ENCODE measurements at places on chromosomes 12 and 14.

DNA sequence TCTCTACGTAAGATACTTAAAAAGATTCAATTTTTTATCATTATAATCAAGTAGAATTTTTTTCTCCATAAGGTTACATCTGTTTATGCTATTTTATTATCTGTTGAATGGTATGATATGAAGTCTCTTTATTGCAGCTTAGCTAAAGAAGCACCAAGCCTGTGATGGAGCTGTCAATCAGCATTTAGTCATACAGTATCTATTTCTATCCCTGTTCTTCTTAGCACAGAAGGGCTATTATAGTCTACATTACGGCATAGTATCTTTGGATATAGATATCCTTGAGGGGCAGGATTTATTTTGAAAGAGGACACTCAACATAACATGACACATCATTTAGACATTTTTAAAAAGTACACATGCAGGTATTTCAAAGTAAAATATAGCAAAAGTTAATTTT is 277.1 kb downstream of the FOXG1 start:
- no peak for DNase-seq

- peak; percentile 50 for DNase-seq
These were observed 335.2 kb downstream of the DPF3 start for GRCh38 chr14:72558721-72559120.

GRCh38 chr12:92973614-92974013 is 44.5 kb upstream of the EEA1 start:
- peak; percentile 88 for DNase-seq

- no peak for DNase-seq
These were observed 164.9 kb downstream of the ANO4 start for GRCh38 chr12:100959481-100959880.

- DNase-seq: no peak
These were observed 80.5 kb upstream of the RPH3A start for GRCh38 chr12:112711026-112711425.

DNA sequence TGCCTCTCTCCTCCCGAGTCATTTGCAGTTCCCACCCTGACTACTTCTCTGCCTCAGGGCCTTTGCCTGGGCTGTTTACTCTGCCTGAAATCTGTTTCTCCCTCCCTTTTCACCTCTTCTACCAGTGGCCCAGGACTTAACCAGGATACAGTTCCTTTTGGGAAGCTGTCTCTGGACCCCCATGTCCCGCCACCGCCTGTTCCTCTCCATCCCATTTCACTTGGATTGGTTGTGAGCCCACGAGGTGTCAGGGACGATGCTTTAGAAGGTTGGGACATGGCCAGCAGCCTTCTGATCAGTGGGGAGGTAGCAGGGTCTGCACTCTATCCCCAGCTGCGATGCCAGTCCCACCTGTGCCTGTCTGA is 51.8 kb downstream of the FAM222A start:
- no peak for DNase-seq

- DNase-seq: no peak
These were observed 60.1 kb upstream of the EIF5 start for GRCh38 chr14:103273745-103274615.

GRCh38 chr12:84038242-84038641 is 874.4 kb downstream of the SLC6A15 start:
- no peak for DNase-seq

- DNase-seq: no peak
These were observed 143.8 kb downstream of the ADGRD1 start for GRCh38 chr12:131097202-131098177.

GRCh38 chr12:82555699-82556098 is 131.0 kb upstream of the TMTC2 start:
- no peak for DNase-seq

DNA sequence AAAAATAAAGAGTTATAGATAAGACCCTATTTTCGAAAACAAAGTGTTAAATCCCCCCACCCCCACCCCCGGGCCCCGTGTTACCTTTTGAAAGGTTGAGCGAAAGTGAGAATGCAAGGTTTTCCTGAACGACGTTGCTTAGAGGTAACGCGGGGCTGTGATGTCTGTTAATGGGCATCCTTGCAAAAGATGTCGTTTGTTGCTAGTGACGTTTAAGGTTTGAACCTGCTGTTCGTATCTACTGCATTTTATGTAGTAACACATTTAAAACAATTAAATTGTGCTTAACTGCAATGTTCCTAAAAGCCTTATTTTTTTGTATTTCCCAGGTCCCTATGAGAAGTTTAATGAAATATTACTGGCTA is 1.2 kb downstream of the CPSF6 start:
- peak; percentile 19 for DNase-seq

DNA sequence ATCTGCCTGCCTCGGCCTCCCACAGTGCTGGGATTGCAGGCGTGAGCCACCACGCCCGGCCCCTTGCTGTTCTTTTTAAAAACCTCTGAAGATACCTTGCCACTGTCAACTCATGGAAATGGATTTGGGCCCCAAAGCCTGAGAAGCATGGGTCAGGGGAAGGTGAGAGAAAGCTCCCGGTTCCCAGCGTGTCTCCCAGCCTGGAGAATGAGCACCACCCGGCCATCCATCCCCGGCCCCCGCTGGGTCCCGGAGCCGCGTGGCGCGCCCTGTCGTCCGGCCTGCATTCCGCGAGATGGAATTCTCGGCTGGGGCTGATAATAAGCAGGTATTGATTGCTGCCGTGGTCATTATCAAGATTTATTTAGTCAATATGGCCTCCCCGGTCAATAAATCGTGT is 126.5 kb upstream of the MYL2 start:
- DNase-seq: no peak

DNA sequence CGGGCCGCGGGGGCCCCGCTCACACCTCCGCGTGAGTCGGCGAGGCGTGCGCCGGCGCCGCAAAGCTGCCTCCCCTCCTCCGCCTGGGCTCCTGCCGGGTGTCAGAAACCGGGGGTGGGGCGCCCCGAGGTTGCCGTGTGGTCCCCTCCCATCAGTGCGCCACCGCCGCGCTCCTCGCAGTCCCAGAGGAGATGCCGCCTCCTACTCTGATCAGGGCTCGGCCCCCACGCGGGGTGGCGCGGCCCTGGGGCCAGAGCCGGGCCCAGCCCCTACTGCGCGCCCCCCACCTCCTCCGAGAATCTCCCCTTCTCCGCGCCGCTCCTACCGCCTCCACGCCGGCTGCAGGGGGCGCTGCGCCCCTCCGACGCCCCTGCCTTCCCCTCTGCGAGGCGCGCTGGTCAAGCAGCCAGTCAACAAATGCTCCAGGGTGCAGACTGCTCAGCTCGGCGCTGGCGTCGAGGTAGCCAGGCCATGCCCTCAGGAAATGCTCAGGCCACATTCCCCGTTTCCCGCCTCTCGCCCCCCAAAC is 467 bp upstream of the JAG2 start:
- DNase-seq: no peak

- peak; percentile 20 for DNase-seq
These were observed 215.9 kb downstream of the CHST11 start for GRCh38 chr12:104672501-104673265.

DNA sequence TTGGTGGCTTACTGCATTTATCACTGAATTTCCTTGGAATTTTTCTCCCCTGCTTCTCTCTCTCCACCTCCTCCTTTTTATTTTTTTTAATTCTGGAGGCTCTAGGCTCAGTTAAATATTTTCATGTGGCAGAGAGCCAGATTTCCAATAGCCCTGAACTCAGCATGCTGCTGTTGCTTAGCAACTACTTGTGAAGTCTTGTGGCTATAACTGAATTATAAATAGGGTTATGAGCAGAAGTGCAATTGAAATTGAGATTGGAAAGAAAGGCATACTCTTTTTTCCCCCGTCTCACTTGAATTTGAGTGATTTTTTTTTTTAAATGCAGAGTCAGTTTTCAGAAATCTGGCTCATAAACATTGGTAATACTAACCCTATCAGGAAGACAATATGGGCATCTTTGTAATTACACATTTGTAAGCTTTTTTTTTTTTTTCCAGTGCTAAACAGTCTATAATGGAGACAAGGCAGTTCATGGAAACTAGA is 38.3 kb downstream of the ATF7IP start:
- peak; percentile 16 for DNase-seq

DNA sequence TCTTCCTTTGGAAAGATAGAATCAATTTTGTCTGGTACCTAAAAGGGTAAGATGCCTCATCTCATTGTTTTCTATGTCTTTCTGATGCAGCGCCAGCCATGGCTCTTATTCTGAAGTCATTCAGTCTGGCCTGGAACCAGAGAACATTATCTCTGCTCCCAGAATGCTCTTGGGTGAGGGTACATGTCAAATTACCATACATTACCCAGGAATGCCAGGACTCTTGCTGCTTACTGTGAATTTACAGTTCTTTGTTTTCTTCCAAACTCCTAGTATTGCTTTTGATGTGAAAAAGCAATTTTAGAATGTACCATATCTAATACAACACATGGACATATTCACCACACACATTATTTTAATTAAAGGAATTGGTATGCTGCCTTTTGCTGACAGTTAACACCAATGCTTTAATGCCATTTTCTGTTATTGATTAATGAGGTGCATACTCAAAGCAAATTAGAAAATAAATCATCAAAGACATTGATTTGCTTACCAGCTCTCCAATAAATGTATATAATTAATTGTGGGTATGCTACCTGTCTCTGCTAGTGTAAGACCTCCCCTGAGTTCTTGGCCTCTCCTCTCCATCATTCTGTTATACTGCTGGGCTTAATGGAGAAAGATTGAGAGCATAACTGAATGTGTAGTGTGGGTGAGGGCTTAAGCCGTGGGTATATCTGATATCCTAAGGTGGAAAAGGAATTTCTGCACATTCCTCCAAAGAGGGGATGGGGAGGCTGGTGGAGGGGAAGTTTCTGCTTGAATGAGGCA is 337.7 kb downstream of the C12orf75 start:
- DNase-seq: no peak

DNA sequence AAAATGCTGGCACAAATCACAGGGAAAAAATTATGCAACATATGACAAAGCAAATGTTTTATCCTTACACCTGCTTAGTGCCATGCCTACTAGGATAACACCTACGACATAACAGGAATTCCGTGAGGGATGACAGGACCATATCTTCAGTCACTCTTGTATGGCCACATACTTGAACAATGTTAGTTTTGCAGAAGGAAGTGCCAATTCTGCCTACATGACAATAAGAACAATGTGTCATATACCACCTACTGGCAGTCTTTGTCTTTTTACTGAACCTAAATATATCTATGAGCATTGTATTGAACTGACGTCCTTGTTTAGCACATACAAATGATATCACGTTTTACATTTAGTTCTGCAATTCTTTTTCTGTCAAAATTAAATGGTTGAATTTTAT is 234.0 kb downstream of the ADAMTS20 start:
- DNase-seq: no peak

GRCh38 chr14:59633486-59633885 is 56.9 kb upstream of the CCDC175 start:
- no peak for DNase-seq

- no peak for DNase-seq
These were observed 56.0 kb downstream of the FOS start for GRCh38 chr14:75334549-75335051.

- DNase-seq: no peak
These were observed 102.7 kb downstream of the PAPLN start for GRCh38 chr14:73339846-73340595.

- no peak for DNase-seq
These were observed 9.8 kb downstream of the GALNT6 start for GRCh38 chr12:51381226-51382079.

GRCh38 chr12:123910761-123911193 is 61.9 kb downstream of the CCDC92 start:
- DNase-seq: no peak

- DNase-seq: no peak
These were observed 49.9 kb upstream of the FOXN3 start for GRCh38 chr14:89466944-89467343.

DNA sequence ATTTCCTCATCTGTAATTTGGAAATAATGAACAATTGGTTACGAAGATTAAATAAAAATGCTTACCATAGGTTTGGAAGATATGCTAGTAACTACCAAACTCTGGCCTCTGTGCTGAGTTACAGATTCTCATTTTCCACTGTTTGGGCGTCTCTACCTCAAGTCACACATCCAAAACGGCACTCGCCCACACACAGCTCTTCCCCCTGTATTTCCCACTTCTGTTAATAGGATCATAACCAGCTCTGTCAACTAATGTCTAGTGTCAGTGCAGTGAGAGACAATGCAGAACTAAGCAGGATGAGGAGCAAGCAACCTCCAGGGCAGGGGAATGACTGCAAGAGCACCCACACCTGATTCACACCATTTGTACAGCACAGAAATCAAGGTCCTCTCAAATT is 10.9 kb upstream of the SYCP3 start:
- DNase-seq: no peak

DNA sequence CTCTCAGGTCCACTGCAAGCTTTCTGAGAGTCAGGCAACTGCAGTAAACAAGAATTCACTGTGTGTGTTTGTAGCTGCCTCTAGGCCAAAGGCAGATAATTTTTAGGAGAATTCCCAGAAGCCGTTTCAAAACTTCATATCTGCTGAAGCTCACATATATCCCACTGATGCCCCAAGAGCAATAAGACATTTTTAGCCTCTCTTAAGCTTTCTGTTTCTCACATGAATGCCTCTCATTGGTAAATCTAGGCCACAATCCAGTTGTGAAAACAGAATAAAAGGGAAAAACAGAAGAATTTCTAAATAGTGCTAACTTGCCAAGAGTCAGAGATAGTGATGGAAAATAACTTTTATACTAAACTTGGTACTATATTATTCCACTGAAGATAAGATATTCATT is 48.5 kb upstream of the LIN7A start:
- no peak for DNase-seq

DNA sequence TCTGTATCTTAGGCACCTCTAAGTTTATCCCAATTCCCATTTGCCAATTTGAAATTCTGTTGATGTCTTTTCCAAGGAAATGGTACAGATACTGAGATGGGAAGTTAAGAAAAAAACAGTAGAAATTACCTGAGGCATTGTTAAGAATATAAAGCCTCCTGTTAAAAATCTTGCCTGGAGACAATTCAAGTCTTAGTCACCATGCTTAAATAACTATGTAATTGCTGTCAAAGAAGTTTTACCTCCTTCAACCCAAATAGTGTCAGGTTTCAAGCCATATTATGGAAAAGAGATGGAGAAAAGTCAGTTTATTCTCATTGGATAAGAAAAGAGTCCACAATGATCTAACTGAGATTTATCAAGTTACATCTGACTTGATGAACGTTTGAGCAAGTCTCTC is 974.7 kb downstream of the GALC start:
- DNase-seq: no peak

GRCh38 chr14:99524804-99525698 is 43.8 kb downstream of the CCNK start:
- peak; percentile 57 for DNase-seq

DNA sequence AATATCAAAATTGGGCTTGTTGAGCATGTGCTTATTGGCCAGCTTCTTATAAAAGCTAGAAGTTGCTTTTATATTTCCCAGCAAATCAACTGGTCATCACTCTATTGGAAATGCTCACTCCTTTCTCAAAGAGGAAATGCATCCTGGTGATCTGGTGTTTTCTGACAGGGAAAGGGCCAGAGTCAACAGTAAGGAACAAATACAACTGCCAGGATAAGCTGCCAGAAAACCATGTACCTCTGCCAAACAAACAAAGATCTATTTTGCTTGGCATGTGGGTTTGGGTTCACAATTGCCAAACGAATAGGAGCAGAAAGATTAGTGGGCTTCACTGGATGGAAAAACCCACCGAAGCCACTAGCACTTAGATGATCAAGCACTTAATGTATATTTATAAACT is 126.9 kb upstream of the PDZRN4 start:
- DNase-seq: no peak

GRCh38 chr12:53456654-53457366 is 4.9 kb downstream of the PCBP2 start:
- DNase-seq: no peak

- DNase-seq: no peak
These were observed 3.0 kb downstream of the ERBB3 start for GRCh38 chr12:56082967-56083366.
